ENCODE measurements at places on chromosomes 12 and 14. TPM values are rescaled to one million over a fixed set of nuclear protein-coding genes. Genes with fewer than 3 reads are reported as not detected.

- DNase-seq, result no peak
These were observed 1246.4 kb downstream of the SLC16A7 start for GRCh38 chr12:60842181-60842580.

DNA sequence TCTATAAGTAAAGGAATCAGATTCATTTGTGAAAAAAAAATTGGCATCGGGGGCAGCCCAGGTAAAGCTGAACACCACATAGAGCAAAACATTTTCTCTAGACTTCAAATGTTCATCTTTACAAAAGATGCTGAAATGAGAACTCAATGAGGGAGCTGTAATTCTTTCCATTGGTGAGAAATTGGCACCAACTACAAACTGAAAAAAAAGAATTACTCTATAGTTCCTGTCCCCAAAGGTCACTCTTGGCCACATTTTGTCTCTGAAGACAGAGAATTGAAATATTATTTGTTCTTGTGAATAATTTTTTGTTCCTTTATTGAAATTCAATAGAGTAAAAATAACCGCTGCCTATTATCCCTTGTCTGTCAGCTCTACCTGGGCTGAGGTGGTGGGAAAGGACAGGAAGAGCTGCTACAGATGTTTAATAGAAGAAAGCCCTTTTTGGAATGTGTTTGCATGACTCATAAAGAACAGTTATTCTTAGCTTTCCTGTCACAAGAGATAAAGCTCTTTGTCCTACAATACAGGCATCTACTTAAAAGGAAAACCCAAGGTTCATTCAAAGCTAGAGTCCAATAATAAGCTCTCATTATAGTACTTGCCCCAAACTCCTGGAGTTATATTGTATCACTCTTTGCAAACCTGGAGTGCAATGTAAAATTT lies 380.1 kb upstream of the KITLG start:
- DNase-seq, result peak; percentile 54

GRCh38 chr12:20555771-20556170 lies 139.4 kb upstream of the SLCO1C1 start:
- DNase-seq, result no peak

GRCh38 chr14:102906616-102907302 lies 15.7 kb upstream of the AMN start:
- no peak for DNase-seq

DNA sequence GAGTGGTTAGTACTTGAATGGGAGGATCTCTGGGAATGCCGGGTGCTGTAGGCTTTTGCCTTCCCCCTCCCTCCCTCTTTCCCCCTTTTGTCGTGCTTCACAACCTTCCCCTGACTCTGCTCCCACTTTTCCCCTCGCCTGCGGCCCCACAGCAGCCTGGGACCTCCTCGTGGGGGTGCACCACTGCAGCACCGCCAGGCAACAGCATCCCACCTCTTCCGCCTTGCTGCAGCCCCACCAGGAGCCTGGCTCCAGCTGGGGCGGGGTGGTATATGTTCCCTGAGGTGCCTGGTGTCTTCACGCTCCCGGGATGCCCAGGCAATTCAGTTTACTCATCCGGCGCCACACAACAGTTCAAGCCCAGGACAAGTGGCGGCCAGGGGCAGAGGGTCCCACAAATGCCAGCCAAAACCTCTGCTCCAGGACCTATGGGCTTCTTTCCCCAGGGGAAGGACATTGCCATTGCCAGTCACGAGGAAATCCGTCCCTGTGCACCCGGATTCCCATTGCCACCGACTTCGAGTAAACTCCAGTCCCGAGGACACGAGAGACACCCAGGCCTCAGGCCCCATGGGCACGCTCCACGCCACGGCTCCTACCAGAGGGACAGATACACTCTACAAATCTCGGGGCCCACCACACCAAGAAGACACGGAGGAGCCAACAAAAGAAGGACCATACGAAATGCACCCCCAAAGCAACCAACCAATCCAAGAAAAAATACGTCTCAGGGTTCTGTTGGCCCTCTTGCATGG lies 181.7 kb downstream of the ALG10 start:
- DNase-seq, result no peak

Gene MED13L
- total RNA-seq, result 23.8 TPM

DNA sequence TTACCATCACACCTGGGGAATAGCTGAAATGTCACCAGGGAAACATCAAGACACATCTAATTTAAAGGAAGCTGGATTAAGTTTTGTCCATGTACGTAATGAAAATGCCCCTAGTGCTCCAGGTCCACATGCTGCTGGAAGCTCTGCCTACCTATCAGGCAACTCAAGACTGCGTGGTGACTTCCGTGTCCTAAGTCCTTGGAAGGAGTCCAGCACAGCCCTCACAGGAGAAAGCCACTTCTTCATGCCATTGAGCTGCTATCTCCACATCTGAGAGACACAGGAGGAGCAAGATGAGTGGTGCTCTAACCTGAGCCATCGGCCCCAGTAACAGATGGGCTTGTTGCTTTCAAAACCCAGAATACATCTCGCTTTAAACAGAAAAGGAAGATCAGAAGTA lies 316.4 kb downstream of the DPF3 start:
- no peak for DNase-seq

- no peak for DNase-seq
These were observed 144.5 kb upstream of the KRAS start for GRCh38 chr12:25395227-25395626.

Gene TMEM229B
- total RNA-seq, result 0.08 TPM

GRCh38 chr12:6699259-6699988 lies 1.2 kb downstream of the PIANP start:
- DNase-seq, result no peak

DNA sequence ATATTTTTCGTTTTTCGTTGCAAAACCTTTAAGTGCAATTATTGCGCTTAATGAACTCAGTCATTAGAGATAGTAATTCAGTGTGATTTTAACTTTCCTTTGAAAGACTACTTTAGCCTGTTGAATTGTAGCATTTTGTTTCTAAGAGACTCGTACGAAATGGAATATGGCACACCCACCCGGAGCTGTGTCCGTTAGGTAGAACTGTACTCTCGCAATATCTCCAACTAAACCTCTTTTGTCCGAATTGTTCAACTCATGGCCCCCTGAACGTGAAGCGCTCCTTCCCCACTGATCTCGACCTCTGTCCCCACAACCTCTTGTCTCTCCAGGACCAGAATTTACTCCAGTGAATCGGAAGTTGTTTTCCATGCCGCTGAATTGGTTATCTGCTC lies 800 bp downstream of the PCNX4 start:
- DNase-seq, result peak; percentile 50

- peak; percentile 94 for DNase-seq
These were observed 34.8 kb downstream of the FBXO21 start for GRCh38 chr12:117155278-117156060.

GRCh38 chr12:79119796-79120195 lies 255.2 kb downstream of the SYT1 start:
- no peak for DNase-seq

Gene NGB
- total RNA-seq, result not detected

GRCh38 chr14:95328729-95329503 lies 9.2 kb upstream of the CLMN start:
- DNase-seq, result no peak

Gene ELK3
- 1.3 TPM for total RNA-seq

DNA sequence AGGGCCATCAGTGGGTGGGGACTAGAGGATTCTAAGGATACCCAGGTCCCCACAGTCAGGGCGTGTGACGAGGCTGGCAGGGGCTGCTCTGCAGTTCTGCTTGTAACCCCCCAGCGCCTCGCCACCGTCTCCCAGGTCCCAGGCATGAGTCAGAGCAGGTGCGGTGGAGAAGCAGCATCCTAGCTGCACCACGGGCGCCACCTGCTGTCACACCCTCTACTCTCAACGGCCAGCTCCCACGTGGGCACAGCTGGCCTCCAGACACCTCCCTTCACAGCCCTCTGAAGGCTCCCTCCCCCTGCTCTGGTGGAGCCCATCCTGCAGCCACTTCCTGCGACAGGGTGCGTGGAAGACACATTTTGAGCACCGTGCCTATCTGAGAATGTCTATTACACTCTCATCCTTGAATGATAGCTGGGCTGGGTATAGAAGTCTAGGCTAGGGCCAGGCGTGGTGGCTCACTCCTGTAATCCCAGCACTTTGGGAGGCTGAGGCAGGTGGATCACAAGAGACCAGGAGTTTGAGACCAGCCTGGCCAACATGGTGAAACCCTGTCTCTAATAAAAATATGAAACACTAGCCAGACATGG lies 6.9 kb upstream of the NUDT14 start:
- DNase-seq, result no peak

- no peak for DNase-seq
These were observed 18.8 kb upstream of the RAP1B start for GRCh38 chr12:68591734-68592418.

Gene CNIH1
- total RNA-seq, result 41.3 TPM

All from HT-29 (cell line).